ENCODE measurements at places on chromosomes 5 and 9.

DNA sequence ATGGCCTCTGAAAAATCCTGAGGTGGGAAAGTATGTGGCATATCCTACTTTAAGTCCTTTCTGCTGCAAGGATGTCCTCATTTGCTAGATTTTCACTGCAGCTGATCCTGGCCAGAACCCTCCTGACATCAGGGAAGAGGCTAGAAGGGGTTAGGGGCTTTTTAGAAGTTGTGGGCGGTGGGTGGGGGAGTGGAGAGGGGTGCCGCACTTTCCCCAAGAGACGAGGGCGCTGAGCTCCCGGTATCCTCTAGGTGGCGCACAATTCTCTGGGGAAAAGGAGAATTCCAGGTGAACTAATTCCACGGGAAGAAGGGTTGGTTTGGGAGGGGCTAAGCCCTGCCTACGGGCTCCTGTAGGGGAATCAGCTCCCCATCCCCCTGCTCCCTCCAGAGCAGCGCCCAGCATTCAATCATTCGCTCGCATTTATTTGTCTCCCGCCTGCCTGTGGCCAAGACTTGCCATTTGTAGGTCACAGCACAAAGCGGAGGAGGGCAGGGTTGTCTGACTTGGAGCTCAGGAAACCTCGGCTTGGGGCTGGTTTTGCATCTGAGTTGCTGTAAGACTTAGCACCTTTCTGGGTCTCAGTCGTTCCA lies 42.9 kb upstream of the HAND1 start:
- DNase-seq: peak; percentile 4

DNA sequence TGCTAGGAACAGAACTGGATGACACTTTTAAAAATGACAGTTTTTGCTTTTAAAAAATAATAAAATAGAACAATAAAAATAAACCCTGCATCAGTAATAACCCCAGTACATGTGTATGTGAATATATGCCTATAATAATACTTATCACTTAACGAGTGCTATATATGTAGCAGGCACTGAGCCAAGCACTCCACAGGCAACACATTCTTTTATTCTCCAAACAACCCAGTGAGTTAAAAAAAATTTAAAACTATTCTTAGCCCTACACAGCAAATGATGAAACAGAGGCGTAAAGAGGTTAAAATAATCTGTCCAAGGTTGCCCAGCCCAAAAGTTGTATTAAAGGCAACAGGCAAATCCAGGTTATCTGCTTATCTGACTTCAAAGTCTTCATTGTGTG lies 124.5 kb upstream of the SMIM23 start:
- no peak for DNase-seq

GRCh38 chr5:170488570-170488969 lies 15.2 kb upstream of the KCNIP1 start:
- DNase-seq: no peak

- no peak for DNase-seq
Observed at GRCh38 chr9:127452691-127453090, 1.4 kb downstream of the LRSAM1 start.

GRCh38 chr5:53674121-53674520 lies 113.7 kb downstream of the NDUFS4 start:
- DNase-seq: no peak

GRCh38 chr5:127590156-127590722 lies 58.6 kb upstream of the CTXN3 start:
- no peak for DNase-seq

All from HL-60 (cell line).